Kidney (tissue), 22 donors: ENCODE measurements at places on chromosomes 1 and 21. TPM values are rescaled to one million over a fixed set of nuclear protein-coding genes. Genes with fewer than 3 reads are reported as not detected.

The IRF6 gene
- 37.1 TPM for total RNA-seq

The TFF3 gene
- 22.4 TPM for total RNA-seq

The C8A gene
- total RNA-seq, result 0.09 TPM

The MYOG gene
- total RNA-seq, result not detected

The CFHR3 gene
- 2.1 TPM for total RNA-seq

DNA sequence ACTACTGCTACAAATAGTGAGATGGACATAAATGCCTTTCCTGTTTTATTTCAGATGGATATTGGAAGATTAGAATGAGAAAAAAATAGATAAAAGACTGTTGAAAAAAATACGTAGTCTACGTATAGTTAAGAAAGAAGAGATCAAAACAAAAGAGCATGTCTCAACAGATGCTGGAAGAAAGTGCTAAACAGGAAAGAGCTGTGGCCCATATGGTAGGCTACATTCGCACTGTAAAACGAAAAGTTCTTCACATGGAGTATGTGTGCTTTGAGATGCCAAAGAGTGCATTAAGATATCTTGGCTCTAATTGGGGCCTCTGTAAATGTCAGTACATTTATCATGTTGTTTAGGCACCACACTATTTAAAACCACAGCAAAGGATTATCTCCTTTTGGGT lies 741.7 kb downstream of the LTN1 start:
- no peak for DNase-seq

DNA sequence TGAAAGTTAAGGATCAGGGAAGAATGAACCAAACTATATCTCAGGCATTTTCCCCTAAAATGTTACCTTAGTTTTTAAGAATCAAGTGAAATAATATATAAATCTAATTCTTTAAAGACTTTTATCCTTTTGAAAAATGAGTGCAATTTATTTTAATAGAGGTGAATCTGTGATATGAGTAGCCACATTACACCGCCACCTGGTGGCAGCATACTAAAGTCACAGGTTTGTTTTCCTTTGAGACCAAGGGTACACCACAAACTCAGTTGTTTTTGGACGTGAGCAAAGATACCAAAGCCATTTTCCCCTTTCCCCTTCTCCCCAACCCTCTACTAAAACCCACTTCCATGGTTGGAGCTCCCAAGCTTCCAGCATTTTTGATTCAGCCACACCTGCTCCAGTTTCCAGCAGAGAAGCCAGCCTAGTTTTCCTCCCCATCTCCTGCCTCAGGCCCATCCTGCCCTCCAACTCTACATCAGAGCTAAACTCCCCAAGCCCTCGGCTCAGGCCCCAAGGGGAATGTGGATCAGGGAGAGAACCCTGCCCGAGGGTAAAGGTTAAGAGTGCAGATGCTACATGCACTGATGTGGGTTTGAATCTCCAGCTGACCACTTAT lies 22.9 kb upstream of the LDLRAP1 start:
- peak; percentile 49 for DNase-seq
